SK-N-SH (cell line): ENCODE measurements at places on chromosomes 1 and 21. TPM values are rescaled to one million over a fixed set of nuclear protein-coding genes. Genes with fewer than 3 reads are reported as not detected.

The SMCP gene
- polyA plus RNA-seq, result not detected in 2 replicates

The PAQR6 gene
- 2.4 and 3.5 TPM in 2 replicates for polyA plus RNA-seq

The CR1L gene
- not detected in 2 replicates for polyA plus RNA-seq

The NBPF14 gene
- 2.9 and 3.2 TPM in 2 replicates for polyA plus RNA-seq

The MMEL1 gene
- 0.16 and 0.26 TPM in 2 replicates for polyA plus RNA-seq
